Nucleus accumbens (tissue), 56 donors: ENCODE measurements at places on chromosomes 1 and 21.

GRCh38 chr1:19036813-19037605 is 80.5 kb upstream of the IFFO2 start:
- no peak for DNase-seq

DNA sequence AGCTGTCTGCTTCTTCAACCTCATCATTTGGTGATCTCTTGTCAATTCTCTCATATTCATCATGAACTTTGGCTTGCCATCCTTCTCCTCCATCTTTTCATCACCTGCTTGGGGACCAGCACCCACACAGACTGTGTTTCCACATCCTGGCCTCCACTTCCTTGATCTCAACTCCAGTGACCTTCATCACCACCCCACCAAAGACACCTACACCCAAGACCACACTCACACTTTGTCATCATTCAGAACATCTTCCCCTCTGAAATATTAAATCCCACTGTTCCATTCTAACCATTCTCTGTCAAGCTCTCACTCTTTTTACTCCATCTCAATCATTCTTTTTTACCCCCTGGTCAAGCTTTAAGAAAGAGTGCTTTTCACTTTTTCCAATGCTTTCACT is 115.5 kb upstream of the VAV3 start:
- no peak for DNase-seq

DNA sequence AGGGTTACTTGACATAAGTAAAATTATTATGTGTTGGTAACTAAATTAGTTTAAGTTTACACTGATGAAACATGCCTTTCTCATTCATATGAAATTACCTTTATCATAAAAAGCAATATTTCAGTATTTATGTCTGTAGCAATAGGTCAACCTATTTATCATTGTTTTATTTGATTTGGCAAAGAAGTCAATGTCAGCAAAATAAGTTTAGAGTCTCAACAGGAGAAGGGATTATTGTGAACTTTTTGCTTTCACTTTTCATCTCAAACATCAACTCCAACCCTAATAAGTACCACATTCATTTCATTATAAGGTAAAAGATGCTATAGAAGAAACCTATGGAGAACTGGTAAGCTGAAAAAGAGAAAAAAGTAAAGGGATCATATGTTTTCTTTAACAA is 1015.4 kb upstream of the ADGRL4 start:
- no peak for DNase-seq

DNA sequence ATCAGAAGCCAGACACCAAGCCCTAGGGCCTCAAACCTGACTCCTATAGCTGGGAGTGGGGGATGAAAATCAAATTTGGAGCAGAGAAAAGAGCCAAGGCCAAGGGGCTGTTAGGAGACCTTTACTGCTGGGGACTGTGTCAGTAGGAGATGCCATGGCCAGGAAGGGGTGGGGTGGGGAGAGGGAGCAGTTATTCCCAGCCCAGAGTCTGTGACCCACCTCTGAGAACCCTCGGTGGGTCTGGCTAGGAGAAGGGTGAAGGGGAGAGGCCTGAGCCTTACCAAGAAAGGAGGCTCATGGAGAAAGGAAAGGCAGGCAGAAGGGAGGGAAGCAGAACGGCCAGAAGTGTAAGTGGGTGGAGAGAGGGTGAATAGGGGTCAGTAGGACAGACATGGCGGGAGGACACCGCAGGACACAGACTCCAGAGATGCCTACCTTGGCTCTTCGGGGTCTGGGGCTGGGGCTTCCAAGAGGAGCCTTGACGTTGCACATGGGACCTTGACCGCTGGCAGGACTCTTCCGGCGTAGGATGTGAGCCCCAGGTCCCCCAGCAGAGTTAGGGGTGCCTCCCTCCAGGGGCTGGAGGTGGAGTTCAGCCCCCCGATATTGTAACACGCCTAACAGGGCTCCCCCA is 1.2 kb downstream of the ADAMTS4 start:
- no peak for DNase-seq

DNA sequence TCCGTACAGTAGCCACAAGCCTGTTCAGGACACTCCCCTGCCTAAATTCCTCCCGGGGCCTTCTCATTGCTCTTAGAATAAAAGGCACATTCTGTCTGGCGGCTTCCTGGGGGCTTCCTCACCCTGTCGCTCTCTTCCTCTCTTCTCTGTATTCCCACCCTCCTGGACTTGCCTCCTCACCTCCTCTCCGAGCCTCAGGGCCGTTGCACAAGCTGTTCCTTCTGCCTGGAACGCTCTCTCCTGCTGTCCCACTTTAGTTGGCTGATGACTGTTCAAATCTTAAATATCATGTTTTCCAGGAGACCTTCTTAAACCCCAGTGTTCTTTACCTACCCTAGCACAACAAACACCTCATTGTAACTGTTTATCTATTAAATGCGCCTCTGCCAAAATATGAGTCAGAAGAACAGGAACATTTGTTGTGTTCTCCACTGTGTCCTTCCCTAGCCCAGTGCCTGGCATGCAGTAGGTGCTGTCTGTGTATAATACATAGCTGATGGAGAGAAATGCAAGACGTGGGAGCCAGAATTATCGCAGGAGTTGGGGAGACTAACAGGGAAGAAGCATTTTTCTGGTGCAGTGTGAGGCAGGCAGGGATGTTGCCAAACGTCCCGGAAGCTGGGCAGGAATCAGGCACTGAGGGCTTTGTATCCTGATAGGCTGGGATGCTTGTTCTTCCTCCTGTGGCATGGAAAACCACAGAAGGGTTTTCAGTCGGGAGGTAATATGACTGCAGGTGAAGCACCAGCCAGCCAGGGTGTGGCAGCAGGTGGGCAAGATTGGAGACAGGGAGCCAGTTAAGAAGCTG is 24.1 kb upstream of the THRAP3 start:
- no peak for DNase-seq
